ENCODE measurements at places on chromosomes 13 and 19.

- no peak for DNase-seq
Observed at GRCh38 chr19:7007859-7008258, 13.4 kb downstream of the MBD3L2B start.

- no peak for DNase-seq
Observed at GRCh38 chr19:7705387-7706187, 3.7 kb upstream of the FCER2 start.

DNA sequence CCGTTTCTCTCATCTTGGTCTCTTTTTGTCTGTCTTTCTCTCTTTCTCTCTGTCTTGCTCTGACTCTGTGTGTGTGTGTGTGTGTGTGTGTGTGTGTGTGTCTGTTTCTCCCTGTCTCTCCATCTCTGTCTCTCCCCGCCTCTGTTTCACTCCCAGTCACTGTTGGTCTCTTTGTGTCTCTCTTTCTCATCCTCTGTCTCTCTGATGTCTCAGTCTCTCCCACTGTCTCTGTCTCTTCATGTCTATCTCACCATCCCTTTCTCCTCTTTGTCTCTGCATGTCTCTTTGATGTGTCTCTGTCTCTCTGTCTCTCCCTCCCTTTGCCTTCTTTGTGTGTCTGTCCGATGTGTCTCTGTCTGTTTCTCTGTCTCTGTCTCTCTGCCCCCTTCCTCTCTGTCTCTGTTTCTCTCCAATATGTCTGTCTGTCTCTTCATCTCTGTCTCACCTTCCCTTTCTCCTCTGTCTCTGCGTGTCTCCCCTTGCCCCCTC lies 2.5 kb downstream of the NFIC start:
- DNase-seq, result no peak

GRCh38 chr13:50701469-50701868 lies 142.0 kb downstream of the DLEU7 start:
- no peak for DNase-seq

GRCh38 chr13:105732806-105733529 lies 802.5 kb downstream of the EFNB2 start:
- no peak for DNase-seq

- no peak for DNase-seq
Observed at GRCh38 chr13:107842562-107843180, 372.7 kb downstream of the LIG4 start.

DNA sequence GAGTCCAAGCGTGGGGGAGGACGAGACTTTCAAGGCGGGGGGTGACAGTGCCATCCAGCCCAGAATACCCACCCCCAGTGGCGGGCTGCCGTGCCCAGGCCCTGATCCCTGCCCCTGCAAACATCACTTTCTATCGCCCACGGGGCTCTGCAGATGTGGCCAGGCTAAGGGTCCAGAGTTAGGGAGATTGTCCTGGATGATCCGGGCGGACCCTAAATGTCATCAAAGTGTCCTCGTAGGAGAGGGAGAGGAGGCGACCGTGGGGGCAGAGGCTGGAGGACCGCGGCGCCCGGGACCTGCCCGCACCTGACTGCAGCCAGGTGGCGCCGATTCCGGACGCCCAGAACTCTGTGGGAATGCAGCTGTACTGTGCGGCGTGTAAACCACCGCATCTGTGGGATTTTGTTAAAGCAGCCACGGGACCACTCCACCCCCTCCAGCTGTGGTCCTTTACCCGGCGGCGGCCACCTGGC lies 32.4 kb downstream of the GJA3 start:
- DNase-seq, result no peak

- DNase-seq, result no peak
Observed at GRCh38 chr13:43141685-43142084, 118.3 kb downstream of the DNAJC15 start.

DNA sequence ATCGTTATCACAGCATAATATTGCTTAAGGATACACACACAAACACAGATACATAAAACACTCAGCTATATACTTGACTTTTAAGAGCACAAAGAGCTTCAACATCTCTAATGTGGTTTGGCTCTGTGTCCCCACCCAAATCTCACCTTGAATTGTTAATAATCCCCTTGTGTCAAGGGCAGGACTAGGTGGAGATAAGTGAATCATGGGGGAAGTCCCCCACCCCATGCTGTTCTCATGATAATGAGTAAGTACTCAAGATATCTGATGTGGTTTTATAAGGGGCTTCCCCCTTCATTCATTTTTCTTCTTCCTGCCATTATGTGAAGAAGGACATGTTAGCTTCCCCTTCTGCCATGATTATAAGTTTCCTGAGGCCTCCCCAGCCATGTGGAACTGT lies 481.4 kb downstream of the PCDH9 start:
- DNase-seq, result no peak

- no peak for DNase-seq
Observed at GRCh38 chr19:46201454-46202310, 27.9 kb upstream of the IGFL1 start.

DNA sequence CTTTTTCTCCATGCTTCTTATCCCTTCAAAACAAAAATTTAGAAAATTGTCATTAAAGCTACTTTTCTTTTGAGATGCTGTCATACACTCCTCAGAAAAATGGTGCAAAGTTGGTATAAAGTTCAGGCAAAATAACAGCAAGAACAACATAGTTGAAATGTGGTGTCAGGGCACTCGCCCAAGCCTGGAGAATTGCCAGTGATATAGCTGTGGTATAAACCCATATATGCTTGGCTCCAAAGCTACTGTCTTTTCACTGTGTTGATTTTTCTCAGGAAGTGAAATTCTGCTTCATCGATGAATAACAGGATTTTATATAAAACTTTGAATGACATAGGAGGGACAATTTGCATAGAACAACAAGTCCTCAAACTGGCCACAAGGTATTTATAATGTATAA lies 2532.9 kb downstream of the PCDH9 start:
- no peak for DNase-seq

DNA sequence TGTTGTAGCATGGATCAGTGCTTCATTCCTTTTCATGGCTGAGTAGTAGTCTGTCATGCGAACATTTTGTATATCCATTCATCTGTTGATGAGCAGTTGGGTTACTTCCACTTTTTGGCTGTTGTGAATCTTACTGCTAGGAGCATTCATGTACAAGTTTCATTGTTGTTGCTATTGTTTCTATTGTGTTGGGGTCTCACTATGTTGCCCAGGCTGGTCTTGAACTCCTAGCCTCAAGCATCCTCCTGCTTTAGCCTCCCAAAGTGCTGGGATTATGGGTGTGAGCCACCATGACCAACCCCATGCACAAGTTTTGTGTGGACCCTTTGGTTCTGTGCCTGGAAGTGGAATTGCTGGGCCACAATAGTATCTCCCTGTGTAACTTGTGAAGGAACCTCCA lies 15.8 kb downstream of the SLC25A42 start:
- DNase-seq, result no peak

GRCh38 chr19:38263689-38264485 lies 486 bp upstream of the SPINT2 start:
- peak; percentile 99 for DNase-seq

DNA sequence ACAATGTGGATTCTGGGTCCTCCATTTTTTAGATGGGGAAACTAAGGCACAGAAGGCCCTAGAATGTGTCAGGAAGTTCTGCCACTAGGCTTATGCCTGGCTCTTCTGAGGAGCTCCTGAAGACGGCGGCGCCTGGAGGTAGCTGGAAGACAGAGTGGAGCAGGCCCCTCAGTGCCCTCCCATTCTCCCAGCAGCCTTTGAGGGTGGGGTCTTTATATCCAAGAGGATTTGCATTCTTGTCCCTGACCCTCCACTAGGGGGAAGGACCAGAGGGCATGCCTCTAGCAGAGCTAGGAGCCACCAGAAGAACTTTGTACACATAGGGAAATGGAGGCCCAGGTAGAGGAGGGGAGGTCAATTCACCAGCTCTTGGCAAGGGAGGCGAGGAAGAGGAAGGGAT lies 9.4 kb downstream of the CELF5 start:
- DNase-seq, result no peak
